Hematopoietic multipotent progenitor cell treated with erythropoietin and hydrocortisone succinate and interleukin-3 and kit ligand, for 15 days (in vitro differentiated cells): ENCODE measurements at places on chromosomes 3 and 15.

DNA sequence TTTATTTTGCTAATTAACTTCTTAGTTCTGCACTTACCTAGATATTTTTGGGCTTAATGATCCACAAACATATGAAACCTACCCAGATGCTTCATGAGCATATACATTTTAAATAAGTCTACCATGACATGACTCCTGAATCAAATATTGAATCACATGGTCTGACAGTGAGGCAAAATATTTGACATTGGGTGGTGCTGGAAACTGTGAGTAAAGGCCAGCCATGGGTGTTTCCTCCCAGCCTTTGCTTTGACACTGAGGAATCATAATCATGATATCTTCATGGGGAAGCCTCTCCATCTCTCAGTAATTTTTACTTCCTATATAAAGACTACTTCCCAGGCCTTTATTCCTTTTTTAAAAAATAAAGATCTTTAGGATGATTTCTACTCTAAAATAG, 22.8 kb upstream of the SSR3 start:
- no peak for DNase-seq

DNA sequence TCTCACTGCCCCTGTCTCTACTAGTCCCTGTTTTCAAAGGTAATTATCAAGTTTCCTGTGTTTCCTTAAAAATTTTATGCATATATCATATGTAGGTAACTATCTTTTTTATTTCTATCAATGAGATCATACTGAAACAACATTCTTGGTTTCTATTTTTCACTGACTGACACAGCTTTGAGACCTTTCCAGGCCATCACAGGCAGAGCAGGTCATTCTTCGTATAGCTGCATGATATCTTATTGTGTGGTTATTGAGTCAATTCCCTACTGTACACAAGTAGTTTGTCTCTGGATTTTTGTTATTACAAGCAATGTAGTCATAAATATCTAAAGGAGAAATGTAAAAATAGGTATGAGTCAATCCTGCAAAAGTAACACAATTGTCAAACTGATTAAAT, 169.6 kb downstream of the CFAP20DC start:
- DNase-seq, result no peak

DNA sequence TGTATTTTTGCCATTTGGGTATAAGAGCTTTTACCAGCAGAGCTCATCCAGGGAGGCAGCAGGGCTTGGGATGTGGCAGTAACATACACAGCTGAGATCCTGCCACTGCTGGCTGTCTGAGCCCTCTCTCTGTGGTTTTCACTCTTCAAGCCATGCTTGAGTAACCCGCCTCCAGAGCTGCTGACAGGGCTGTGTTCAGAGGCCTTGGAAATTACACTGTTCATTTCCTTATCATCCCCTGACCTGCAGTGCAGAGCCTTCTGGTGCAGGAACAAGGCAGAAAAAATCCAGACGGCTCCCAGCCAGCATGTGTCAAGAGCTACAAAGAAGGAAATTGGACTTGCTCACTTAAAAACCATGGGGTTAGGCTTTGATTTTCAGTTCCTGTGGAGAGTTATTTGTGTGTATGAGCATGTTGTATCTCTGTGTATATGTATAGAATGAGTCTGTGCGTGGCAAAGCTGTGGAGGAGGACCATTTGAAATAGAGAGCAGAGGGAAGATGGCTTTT, 47.0 kb downstream of the ZNF609 start:
- no peak for DNase-seq

DNA sequence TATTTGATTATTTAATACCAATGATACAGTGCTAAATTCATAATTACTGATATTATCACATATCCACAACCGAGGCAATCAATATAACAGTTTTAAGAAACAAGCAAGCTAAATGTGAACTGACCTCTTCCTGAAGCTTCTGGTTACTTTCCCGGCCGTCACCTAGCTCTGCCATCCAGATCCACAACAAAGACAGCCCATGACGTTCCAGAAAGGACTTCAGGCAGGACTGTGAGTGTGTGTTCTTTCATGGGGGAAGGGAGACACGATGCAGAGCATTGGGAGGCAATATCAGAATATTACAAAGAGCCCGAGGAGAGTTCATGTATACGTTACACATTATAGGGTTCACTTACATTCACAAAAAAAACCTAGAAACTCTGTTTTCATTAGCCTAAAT, 77.8 kb downstream of the SETD2 start:
- DNase-seq, result no peak

DNA sequence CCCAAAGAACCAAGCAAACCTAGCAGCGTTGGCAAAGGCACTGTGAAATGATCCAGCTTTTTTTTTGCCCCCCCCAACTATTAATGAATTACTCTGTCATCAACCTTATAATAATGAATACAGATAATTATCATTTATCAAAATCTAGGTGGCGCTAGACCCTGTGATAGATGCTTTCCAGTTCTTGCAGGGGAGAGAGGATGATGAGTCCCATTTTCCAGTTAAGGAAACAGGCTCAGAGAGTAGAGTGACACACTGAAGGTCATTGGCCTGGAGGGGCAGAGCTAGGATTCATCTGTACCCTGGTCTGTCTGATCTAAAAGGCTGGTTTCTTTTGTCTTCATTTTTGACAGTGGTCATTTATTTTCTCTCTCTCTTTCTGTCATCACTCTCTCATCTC, 5.0 kb downstream of the ACOX2 start:
- DNase-seq, result no peak

GRCh38 chr3:167318306-167318705, 61.8 kb downstream of the ZBBX start:
- no peak for DNase-seq

DNA sequence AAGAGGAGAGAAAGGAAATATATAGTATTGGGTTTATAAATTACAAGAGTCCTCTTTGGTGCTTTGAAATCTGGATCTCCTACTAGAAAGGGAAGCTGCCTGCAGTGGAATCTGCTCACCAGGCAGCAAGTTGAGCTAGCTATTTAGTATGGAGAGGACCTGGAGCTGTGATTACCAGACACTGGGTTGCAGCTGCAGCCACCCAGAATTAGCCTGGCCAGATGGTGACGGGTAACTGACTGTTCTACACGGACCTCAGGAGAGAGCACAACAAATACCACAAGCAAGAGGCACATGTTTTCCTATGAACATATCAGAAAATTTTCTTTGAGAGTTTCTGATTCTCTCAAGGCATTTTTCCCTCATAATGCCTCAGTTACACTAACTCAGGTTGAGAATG, 46.5 kb downstream of the SYNPR start:
- no peak for DNase-seq
